T-cell (primary cell): ENCODE measurements at places on chromosomes 6 and 20. TPM values are rescaled to one million over a fixed set of nuclear protein-coding genes. Genes with fewer than 3 reads are reported as not detected.

The SRMS gene
- not detected for total RNA-seq

The PRPF6 gene
- 79.6 TPM for total RNA-seq

The SS18L1 gene
- total RNA-seq = 14.6 TPM

GRCh38 chr20:34978092-34978744 is 22.6 kb downstream of the MYH7B start:
- DNase-seq = no peak

- DNase-seq = no peak
Observed at GRCh38 chr6:122449069-122449468, 22.5 kb downstream of the SERINC1 start.

GRCh38 chr6:35916056-35916455 is 4.8 kb downstream of the SRPK1 start:
- no peak for DNase-seq
